ENCODE measurements at places on chromosomes 11 and 22.

DNA sequence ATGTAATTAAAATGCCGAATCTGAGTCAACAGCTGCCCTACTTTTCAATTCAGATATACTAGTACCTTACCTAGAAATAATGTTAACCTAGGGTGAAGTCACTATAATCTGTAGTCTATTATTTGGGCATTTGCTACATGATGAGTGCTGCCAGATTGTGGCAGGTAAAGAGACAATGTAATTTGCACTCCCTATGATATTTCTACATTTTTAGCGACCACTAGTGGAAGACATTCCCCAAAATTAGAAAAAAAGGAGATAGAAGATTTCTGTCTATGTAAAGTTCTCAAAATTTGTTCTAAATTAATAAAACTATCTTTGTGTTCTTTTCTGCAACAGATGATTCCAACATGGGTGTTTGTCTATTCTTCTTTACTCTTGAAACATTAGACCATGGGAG is 14.1 kb downstream of the MS4A1 start:
- DNase-seq = no peak

- DNase-seq = no peak
These were observed 27.0 kb downstream of the ART5 start for GRCh38 chr11:3614742-3615171.

GRCh38 chr11:17734418-17734911 is at the start of gene KCNC1:
KCNC1 (plus strand) TSS chr11:17734781; CDS start chr11:17736003, 1,222 bp downstream.
- peak; percentile 31 for DNase-seq

GRCh38 chr22:43737150-43737828 is 74.8 kb downstream of the EFCAB6 start:
- DNase-seq = no peak

GRCh38 chr11:57432149-57432561 is 5.2 kb upstream of the SLC43A3 start:
- no peak for DNase-seq

Data from umbilical cord (tissue), 2 donors.